ENCODE measurements at places on chromosomes 4 and X.

- DNase-seq, result no peak
Measured at GRCh38 chr4:7569810-7570783, 135.4 kb upstream of the PSAPL1 start.

- no peak for DNase-seq
Measured at GRCh38 chr4:4502694-4503311, 39.0 kb downstream of the STX18 start.

DNA sequence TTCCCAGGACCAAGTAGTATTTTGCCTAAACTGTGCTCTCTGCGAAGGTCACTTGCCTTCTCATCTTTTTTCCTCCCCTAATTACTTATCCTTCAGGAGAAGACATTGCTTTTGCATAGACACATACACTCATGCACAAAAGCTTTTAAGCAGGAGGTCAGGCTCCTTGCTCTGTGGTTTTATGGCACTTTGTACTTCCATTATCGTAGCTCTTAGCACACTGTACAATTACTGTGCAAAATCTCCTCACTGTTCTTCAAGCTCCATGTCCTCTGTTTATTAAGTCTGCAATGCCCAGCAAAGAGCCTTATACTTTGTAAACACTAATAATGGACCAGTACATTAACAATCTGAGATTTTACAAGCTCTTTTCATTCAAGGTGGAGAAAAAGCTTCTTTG lies 188.4 kb upstream of the GNPDA2 start:
- no peak for DNase-seq

DNA sequence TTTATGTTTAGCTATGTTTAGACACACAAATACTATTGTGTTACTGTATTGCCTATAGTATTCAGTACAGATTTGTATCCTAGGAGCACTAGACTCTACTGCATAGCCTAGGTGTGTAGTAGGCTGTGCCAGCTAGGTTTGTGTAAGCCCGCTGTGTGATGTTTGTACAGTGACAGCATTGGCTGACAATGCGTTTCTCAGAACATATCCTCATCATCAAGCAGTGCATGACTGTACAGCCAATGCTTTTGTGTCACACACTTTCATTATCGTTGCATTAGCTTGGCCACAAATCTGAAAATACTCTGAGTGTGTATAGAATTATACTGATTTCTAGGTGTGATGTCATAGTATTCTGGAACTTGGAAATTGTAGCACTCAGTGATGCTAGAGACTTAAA lies 63.4 kb downstream of the CLDN34 start:
- DNase-seq, result no peak

DNA sequence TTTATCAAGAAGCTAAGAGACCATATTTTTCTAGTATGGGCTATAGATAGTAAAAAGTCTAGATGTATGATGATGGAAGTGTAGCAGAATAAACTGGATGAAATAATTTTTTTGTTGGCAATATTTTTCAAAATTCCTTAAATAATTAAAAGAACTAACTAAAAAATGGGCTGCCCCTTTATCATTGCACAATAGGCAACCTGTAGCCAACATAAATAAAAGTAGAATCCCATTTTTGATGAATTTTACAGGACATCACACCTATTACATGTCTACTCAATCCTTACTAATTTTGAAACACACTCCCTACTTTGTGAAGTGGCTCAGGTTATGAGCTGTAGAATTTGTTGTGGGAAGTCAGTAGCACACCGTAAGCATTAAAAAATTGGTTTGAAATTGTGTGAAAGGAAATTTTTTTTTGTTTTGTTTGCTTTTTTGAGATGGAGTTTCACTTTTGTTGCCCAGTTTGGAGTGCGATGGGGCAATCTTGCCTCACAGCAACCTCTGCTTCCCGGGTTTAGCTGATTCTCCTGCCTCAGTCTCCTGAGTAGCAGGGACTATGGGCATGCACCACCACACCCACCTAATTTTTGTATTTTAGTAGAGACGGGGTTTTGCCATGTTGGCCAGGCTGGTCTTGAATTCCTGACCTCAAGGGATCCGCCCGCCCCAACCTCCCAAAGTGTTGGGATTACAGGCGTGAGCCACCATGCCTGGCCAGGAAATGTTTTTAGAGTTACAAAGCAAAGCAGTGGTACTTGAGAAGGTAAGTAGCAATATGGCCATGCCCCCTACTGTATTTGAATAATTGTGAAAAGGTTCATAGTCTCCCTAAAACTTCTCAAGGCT lies 8.9 kb upstream of the RUFY3 start:
- no peak for DNase-seq

- no peak for DNase-seq
Measured at GRCh38 chr4:185479507-185479971, 8.0 kb upstream of the CCDC110 start.

- DNase-seq, result no peak
Measured at GRCh38 chr4:24489870-24490269, 94.5 kb downstream of the DHX15 start.

DNA sequence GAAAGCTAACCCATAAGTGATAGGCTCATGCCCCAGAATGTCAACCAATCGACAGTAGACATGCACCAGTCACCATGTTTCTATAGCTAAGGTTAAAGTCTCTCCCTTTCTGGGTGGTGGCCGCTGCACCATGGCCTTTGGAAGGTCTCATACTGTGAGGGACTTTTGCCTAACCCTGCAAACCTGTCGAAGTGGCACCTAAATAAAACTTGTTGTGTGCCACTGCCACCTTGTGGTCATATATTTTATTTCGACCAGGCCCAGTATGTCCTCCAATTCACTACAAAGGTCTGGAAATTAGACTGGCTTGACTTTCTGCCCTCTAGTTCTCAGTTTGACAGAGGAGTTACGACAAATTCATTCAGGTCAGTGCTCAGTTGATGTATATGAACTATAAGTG lies 163.1 kb downstream of the SMARCA1 start:
- DNase-seq, result no peak

DNA sequence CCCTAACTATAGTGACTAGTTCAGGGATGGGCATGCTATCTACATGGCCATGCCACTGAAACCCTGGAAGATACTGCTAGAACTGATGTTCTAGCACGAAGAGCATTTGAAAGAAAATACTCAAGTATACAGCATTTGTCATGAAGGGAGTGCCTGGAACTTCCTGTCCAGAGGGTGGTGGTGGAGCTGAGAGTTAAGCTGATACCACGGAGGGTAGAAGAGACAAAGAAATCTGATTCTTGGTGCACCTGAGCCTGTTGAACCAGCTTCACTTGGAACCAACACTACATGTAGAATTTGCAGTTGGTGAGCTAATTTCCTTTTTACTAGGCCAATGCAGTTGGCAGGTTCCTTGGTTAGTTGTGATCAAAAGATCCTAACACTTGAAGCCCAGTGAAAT lies 116.4 kb downstream of the CCNG2 start:
- DNase-seq, result no peak

- DNase-seq, result no peak
Measured at GRCh38 chrX:2831471-2832228, 2.9 kb downstream of the GYG2 start.

DNA sequence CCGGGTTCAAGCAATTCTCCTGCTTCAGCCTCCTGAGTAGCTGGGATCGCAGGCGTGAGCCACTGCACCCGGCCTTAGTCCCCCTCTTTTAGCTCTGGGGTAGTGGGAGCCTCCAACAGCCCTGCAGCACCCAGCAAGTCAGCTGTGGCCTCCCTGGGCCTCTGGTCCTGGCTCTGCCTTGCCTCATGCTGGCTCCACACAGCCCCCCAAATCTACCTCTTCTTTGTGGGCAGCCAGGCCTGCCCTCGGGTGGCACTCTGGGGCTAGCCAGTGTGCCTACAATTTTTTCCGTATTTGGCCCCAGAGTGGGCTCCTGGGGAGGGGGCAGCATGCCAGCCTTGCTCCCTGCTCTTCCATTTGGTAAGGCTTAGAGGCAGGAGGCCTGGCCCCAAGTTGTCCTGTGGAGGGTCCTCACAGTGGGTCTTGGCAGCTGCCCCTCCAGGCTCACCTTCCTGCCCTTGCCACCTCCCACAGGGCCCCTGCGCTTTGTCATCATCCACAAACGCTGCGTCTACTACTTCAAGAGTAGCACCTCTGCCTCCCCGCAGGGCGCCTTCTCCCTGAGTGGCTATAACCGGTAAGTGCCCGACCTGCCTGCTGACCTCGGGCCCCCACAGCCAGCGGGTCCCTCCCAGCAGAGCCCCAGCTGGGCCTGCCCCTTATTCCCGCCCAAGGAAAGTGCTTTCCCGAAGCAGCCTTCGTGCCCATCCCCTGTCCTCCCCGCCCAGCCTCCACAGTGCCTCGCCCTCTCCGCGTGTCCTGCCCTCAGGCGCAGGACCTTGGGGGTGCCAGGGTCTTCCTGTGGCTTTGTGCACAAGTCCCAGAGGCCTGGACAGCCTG lies 21.0 kb upstream of the ADD1 start:
- no peak for DNase-seq

DNA sequence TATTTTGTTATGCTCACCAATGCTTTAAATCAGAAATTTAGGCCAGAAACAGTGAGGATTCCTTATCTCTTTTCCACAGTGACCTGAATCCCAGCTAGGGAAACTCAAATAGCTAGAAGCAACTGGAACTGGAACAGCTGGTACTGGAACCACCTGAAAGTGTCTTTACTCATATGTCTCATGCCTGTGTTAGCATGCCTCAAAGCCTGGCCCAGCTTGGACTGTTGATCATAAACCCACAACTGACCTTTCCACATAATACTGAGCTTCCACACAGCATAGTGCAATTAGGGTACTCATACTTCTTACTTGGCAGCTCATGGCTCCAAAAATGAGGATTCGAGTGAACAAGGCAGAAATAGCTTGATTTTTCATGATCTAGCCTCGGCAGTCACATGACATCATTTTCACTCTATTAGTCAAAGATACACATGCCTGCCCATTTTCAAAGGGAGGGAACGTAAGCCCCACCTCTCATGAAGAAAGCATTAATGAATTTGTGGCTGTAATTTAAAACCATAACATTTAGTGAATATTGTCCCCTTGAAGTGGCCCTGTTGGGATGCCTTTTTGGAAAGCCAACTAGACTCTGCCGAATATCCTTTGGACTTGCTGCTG lies 80.8 kb upstream of the ACSL1 start:
- no peak for DNase-seq

- no peak for DNase-seq
Measured at GRCh38 chrX:9403374-9403773, 61.5 kb upstream of the TBL1X start.

DNA sequence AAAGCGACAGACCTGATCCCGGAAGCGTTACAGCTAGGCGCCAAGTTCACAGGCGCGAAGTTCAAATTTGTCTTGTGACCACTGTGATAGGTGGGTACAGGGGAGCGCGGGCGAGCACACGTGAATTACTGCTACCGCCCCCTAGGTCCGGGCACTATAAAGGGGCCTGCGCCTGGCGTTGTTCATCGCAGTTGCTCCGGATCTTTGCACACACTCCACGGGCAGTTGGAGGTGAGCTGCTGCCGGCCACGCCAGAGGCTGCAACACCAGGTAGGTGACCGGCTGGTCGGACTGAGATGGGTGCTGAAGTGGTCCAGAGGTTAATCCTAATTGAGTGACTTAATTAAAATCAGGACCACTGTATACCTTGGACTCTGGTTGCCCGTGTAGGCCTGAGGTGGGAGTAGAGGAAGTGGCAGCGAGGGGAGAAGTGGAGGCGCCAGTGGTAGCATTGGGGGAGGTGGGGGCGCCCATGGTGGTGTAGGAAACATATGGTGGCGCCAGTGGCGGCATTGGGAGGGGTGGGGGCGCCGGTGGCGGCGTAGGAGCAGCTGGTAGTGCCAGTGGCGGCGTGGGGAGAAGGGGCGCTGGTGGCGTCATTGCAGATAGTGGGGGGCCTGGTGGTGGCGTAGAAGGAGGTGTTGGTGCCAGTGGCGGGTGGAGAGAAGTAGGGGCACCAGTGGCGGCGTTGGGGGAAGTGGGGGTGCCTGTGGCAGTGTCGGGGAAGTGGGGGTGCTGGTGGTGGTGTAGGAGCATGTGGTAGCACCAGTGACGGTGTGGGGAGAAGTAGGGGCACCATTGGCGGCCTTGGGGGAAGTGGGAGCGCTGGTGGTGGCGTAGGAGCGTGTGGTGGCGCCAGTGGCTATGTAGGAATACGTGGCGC lies at the start of gene GCNA:
TSS of gene GCNA (plus strand) at position 185 of the 883 bp plus-strand sequence. CDS start 2,385 bp downstream, outside the sequence.
- DNase-seq, result no peak

DNA sequence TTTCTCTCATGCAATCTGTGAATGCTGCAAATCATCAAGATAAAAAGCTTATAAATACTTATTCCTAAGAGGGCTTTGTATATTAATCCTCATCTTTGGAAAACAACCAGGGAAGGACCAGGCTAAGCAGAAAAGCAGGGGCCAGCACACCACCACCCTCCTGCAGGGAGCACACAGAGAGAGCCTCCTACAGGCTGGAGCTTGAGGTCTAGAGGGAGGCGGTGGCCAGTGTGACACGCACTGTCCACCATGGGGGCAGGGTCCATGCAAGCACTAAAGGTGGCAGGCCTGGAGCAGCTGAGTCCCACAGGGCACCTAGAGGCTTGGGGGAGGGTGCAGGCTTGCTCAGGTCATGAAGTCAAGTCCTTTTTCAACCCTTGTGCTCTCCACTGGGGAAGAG lies 236.9 kb downstream of the TACR3 start:
- no peak for DNase-seq

DNA sequence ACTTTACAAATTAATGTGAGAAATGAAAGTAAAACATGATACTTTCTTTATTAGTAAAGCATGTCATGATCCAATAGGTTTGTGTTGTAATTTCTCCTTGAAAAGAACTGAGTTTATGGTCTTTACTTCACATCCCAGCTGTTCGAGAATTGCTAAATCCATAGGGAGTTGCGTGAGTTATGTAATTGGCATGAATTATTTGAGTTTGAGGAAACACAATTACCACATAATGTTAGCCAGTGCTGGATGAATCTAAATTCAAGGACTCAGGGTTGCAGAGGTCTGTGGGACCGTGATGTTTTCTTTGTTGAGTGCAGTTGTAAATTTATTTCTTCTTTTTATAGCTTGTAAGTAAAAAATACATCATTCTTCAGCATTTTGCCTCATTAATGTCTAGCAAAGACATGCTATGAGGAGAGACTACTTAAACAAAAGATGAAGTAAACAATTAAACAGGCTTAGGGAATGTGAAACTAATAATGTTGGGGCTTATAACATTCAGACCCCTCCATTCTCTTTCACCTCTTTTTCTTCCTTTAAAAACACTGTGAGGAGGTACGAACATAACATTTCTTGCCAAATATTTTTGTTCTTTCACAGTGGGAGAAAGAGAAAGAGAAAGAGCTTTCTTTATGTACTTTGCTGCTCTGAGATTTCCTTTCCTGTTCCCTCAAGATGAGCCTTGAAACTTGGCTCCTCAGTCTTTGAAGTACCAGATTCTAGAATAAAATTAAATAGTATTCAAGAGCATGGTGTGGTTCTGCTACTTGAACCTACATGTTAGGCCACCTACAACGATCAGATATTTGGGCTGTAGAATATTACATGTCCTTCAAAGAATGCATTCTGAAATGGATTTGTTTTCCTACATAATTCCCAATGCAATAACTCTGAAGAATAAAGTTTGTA lies 159.6 kb upstream of the ANK2 start:
- DNase-seq, result no peak

DNA sequence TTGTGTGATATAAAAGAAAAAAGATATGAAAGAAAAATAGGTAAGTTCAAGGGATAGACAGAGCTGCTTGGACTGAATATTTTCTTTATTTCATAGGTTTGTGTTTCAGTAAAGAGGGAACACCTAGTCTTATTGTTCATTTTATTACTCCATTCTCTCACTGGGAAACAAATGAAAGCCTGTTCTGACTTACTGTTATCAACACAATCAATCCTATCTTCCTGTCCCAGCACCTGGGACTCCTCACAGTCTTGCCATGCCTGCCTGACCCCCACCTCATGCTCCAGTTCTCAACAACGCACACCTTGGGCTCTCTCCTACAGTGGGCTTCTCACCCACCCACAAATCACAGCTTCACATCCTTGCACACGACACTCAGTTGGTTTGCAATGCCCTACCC lies 189.5 kb downstream of the PRDM5 start:
- DNase-seq, result no peak

GRCh38 chrX:56975611-56976010 lies 19.7 kb downstream of the SPIN3 start:
- DNase-seq, result no peak

Data from bone marrow (tissue), 2 donors.